Effector memory CD4-positive, alpha-beta T cell (primary cell): ENCODE measurements at places on chromosomes 2 and 18.

GRCh38 chr2:12315224-12315623 lies 401.5 kb upstream of the TRIB2 start:
- no peak for DNase-seq

GRCh38 chr2:168962636-168963035 lies 61.5 kb downstream of the G6PC2 start:
- DNase-seq: no peak

GRCh38 chr18:31325051-31325450 lies 7.1 kb downstream of the DSG1 start:
- no peak for DNase-seq

DNA sequence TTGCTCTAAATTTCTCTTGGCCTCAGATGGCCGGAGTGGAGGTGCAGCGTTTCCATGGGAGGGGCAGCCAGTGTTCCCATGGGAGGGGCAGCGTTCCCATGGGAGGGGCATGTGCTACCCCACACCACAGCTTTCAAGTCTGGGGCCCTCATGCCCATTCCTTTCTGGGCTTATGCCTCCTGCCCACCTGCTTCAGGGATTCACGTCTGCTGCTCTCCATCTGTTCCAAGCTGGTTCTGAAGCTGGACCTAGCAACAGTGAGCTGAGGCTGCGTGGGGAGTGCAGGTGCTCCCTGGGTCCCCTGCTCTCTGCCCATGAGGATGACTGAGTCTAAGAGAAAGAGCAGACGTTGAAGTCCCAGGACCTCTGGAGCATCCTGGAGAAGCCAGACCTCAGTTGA lies 243.1 kb upstream of the PXDN start:
- DNase-seq: no peak

- DNase-seq: no peak
These were observed 229.4 kb downstream of the HAUS1 start for GRCh38 chr18:46333431-46334135.

- no peak for DNase-seq
These were observed 409.2 kb upstream of the TCF4 start for GRCh38 chr18:55997151-55997561.

DNA sequence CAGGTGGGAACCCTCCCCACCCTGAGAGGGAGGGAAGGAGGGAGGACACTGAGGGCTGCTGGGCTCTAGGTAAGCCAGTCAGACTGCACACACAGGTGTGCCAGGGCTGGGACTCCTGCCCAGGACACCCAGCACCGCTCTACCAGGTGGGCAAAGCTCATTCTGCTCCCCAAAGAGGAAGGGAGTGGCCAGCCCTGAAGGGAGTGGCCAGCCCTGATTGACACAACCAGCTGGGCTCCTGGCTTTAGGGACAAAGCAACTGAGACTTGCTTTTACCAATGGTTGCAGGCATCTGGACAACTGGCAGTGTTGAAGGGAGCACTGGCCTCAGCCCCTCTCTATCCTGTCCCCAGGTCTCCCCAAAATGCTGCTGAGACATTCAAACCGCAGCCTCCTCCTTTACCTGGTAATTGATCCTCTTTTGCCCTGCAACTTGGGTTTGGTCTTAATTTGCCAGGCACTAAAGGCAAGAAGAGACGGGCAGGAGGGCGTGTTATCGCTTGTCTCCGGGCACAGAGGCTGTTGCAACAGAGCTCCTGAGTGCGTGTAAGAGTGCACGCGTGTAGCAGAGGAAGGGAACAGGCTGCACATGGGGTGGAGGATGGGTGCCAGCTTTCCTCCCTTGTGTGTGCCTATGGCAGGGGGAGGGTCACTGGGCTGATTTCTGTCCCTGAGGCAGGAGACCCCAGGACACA lies 14.5 kb upstream of the FOSL2 start:
- no peak for DNase-seq

GRCh38 chr18:77160515-77160914 lies 27.9 kb upstream of the MBP start:
- DNase-seq: no peak

GRCh38 chr2:220936641-220937197 lies 635.4 kb downstream of the EPHA4 start:
- no peak for DNase-seq

- DNase-seq: no peak
These were observed 7.6 kb upstream of the NRXN1 start for GRCh38 chr2:51039581-51039980.

DNA sequence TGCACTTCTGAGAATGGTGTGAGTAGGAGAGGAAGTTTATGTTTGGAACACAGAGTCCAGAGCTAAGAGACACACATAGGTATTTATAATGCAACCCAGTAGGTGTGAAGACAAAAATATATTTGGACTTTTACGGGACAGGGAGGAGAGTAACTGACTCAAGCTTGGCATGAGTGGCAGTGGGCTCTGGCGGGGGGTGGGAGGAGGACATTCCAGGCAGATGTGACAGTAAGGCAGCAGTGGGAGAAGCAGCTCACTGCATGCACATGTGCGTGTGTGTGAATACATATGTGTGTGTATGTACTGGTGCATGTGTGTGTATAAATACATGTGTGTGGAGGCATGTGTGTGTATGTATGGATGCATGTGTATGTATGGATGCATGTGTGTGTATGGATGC lies 51.4 kb downstream of the DCDC2C start:
- no peak for DNase-seq

- DNase-seq: no peak
These were observed 237.2 kb downstream of the INSIG2 start for GRCh38 chr2:118325321-118325955.

DNA sequence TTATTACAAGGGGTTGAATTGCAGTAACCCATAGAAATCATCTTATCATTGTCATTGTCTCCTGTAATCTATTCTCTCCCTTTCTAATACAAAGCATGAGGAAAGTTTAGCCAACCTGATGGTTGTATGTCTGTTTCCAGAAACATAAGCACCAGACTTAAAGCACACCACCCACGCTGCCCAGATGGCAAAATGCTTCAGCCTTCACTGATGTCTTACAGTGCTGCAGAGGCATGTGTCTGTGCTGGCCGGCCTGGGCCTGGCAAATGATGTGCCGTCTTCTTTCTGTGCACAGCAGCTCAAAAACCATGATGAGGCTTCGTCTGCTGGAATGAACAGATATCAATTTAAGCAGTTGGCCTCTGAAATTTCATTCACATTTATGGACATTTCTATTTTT lies 443.0 kb upstream of the RGPD4 start:
- DNase-seq: no peak

GRCh38 chr2:74440378-74441169 lies 1.2 kb downstream of the RTKN start:
- no peak for DNase-seq

DNA sequence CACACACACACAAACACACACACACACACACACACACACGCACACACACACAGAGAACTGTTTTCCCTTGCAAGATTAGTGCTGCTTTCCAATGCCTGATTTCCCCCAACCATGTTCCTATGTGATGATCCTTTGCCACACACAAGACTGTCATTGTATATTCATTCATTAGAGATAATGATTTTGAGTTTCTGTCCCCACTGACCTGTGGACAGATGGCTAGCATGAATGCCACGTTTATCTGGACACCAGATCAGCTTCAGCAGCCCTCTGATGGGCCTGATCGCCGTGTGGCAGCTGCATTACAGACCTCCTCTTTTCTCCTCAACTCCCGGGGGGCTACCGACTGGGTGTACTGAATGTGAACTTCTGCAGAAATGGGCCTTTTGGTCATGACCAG lies 353.0 kb downstream of the MYCN start:
- DNase-seq: no peak

- DNase-seq: no peak
These were observed 13.6 kb upstream of the LIPG start for GRCh38 chr18:49548229-49548636.

GRCh38 chr2:240850026-240850425 lies 18.6 kb upstream of the AGXT start:
- no peak for DNase-seq

- no peak for DNase-seq
These were observed 33.3 kb downstream of the ABI2 start for GRCh38 chr2:203361495-203361894.

DNA sequence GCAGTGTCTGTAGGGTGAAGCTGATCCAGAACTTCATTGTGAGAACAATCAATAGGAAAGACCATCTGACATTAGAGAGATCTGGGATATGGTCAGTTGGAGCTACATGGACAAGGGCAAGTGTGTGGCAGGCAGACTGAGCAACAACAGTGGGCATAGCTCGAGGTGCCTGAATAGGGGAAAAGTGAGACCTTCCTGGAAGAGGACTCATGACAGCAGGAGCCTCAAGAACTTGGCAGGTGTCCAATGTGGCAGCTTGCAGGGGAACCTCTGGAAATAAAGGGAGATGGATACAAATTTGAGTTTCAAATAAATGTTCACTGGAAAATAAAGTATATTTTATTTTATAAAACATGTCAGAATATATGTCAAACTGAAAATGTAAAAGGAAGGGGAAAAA lies 117.9 kb downstream of the TANC1 start:
- no peak for DNase-seq

DNA sequence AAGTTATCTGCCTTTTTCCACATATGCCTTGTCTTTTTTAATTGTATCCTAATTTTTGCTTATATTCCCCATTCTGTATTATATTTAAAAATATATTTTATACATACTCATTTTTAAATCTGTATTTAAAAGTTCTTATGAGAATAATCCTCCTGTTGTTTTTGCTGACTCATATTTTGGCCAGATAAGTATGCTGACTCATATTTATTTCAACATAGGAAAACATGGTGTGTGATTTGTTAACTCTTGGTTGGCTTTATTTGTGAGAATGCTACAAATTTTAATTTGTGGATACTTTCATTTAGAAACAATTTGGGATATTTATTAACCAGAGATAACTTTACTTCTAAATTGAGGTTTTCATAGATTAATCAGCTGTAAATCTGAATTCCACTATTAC lies 587.7 kb downstream of the CPS1 start:
- DNase-seq: no peak

- no peak for DNase-seq
These were observed 188.8 kb downstream of the TSN start for GRCh38 chr2:121944072-121944831.

GRCh38 chr2:135817466-135817865 lies 19.5 kb downstream of the LCT start:
- DNase-seq: no peak

DNA sequence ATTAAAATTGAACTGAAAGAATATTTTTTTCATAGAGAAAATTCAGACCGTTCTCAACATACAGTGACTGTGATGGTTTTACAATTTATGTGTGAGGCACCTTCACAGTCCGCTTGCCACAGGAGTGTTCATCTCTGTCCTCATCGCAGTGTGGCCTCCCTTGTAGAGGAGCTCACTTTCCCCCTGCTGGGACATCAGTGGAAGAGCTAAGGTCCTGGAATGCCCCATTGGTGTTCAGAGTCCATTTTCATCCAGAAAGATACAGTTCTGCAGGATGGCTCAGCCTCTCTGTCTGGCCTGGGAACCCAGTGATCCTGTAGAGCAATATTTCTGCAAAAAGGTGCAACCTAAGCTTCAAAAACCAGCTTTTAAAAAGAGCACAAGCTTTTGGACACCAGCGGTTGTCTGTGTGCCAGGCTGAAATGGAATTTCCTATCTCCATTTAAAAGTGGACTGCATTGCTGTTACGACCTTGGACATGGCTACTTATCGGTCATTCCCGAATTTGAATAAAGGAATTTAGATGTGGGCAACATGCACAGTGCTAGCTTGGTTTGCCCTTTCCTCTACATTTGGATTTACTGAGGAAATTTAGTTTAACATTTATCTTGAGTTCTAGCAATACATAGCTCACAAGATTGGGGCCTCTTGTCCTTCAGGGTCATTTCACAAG lies 26.7 kb upstream of the FAM237A start:
- no peak for DNase-seq

- DNase-seq: no peak
These were observed 5.3 kb upstream of the ORC2 start for GRCh38 chr2:200968735-200969134.

DNA sequence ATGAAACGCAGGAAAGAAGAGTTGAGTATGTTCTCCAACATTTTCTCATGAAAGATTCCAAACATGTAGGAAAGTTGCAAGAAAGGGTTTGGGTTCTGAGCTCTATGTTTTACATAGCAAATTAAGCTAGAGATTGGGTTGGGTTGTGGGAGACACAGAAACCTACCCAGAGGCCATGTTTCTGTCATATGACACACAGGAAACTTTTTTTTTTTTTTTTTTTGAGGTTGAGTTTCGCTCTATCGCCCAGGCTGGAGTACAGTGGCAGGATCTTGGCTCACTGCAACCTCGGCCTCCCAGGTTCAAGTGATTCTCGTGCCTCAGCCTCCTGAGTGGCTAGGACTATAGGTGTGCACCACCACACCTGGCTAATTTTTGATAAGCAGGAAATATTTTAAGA lies 57.6 kb downstream of the DOCK10 start:
- DNase-seq: no peak

DNA sequence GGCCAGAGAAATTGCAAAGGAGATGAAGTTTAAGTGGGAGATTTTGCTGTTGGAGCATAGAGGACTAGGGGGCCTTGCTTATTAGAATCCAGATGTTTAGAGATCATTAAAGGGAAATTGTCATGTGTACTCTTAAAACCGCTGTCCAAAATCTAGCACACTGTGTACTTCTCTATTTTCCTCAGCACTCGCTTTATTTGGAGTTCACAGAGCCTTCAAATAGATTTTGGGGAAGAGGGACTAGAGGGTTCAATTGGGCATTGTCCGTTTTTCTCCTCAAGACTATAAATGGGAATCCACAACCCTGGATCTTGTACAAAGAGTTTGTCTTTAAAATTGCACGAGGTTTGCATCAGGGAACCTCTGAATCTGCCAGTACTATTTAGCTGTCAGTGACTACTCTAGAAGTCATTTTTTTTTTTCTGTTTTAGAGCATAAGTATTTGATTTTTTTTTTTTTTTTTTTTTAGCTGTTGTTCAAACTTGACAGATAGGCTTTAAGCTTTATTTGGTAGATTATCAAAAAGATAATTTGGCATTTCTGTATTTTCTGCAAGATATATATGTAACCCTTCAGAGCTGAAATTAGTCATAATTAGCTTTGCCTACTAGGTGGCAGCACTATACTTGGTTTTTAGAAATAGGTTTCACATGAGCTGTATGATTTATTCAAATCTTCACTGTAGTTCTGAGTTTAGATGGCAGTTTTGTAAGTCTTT lies 14.2 kb downstream of the PMS1 start:
- DNase-seq: no peak

- DNase-seq: no peak
These were observed 33.0 kb upstream of the NPAS2 start for GRCh38 chr2:100786985-100787384.

GRCh38 chr2:226683196-226683595 lies 116.4 kb downstream of the IRS1 start:
- DNase-seq: no peak

- no peak for DNase-seq
These were observed 10.5 kb upstream of the B3GNT7 start for GRCh38 chr2:231384970-231385369.

GRCh38 chr2:44247924-44248323 lies 27.4 kb upstream of the SLC3A1 start:
- DNase-seq: no peak

DNA sequence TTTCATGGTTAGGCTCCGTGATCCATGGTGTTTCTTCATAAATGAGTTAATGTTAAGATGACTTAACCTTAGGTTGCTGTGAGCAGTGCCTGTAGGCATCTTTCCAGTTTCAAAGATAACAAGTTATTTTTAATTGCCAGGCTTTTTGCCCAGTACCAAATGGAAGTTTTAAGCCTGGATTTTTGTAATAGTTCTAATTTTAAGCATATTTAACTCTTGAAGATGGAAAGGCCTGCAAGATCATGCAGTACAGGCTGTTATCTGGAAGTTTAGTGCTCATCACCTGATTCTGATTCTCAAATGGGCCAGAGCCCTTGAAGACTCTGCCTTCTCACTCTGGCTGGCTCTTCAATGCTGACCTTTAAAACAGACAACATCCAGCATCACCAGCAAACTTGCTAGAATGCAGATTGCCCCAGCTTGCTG lies 141.3 kb downstream of the NCK2 start:
- DNase-seq: no peak
